ENCODE measurements at places on chromosomes 1 and 21.
A peak's percentile ranks its signal among the peaks of the same experiment; 100 is the strongest.

DNA sequence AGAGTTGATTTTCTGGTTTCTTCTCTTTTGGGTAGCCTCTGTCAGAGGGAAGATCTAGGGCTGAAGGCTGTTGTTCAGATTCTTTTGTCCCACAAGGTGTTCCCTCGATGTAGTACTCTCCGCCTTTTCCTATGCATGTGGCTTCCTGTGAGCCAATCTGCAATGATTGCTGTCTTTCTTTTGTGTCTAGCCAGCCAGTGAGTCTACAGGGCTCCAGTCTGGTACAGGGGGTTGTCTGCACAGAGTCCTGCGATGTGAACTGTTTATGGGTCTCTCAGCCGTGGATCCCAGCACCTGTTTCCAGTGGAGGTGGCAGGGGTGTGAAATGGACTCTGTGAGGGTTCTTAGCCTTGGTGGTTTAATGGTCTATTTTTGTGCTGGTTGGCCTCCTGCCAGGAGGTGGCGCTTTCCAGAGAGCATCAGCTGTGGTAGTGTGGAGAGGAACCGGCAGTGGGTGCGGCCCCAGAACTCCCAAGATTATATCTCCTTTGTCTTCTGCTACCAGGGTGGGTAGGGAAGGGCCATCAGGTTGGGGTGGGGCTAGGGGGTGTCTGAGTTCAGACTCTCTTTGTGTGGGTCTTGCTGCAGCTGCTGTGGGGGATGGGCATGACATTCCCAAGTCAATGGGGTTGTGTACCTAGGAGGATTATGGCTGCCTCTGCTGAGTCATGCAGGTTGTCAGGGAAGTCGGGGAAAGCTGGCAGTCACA, 81.3 kb upstream of the C21orf91 start:
- no peak for DNase-seq

GRCh38 chr1:103941086-103941485, 191.4 kb downstream of the AMY1C start:
- no peak for DNase-seq

DNA sequence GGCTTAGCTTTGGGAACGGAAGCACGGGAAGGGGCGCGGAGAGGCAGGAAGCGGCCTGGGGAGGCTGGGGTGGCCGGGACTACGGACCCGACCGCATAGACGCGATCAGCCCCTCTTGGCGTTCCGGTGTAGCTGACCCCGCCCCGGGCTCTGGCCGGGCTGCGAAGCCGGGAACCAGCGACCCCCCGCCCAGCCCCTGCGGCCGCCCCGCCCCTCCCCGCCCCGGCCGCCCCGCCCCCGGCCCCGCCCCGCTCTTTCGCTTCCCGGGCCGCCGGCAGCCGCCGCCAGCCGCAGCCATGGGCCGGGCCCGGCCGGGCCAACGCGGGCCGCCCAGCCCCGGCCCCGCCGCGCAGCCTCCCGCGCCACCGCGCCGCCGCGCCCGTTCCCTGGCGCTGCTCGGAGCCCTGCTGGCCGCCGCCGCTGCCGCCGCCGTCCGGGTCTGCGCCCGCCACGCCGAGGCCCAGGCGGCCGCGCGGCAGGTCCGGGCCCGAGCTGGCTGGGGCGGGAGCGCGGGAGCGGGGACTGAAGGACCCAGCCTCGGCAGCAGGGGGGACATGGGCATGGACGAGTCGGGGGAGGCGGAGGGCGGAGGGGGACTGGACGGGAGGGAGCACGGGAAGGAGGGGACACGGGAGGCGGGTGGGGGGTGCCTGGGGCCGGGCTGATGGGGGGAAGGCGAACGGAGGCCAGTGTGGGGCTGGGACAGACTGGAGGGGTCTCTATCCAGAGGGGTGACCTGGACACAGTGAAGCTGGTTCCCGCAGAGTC, at the start of gene SELENON:
SELENON (plus strand) TSS at position 259 of the 768 bp plus-strand sequence; CDS start at position 297, 38 bp downstream.
- DNase-seq, result peak; percentile 81

DNA sequence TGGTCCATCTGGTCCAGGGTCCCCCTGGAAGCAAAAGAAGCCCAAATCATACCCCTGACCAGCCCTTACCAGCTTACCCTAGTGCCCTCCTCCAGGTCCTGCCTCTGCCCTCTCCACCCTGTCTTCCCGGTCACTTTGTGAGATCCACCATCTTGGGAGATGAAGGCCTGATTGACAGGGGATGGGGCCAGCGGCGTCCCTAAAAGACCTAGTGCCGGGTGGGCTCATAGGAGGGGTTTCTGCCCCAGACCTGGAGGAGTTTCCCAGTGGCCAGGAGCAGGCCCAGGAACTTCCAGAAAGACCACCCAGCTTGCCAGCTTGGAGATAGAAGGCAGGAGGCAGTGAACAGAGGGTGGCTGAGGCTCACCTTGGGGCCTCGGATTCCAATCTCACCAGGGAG, 5.4 kb downstream of the COL9A2 start:
- no peak for DNase-seq

- DNase-seq, result no peak
Observed at GRCh38 chr1:55636696-55637095, 421.5 kb upstream of the USP24 start.

DNA sequence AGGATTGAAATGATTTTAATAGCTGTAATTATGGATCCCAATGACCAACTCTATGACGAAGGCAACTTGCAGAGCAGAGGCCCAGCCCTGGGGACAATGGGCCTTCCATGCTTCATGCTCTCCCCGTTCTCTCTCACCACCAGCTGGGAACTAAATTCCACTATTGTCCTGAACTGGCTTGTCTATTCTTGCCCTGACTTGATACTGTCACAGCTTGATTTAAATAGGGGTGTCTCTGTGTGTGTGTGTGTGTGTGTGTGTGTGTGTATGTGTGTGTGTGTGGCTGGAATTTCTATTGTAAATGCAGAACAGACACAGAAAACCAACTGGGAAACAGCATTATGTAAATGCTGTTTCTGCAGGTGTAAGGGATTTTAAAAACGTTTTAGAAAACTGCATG, 57.0 kb downstream of the SLC22A15 start:
- DNase-seq, result no peak

DNA sequence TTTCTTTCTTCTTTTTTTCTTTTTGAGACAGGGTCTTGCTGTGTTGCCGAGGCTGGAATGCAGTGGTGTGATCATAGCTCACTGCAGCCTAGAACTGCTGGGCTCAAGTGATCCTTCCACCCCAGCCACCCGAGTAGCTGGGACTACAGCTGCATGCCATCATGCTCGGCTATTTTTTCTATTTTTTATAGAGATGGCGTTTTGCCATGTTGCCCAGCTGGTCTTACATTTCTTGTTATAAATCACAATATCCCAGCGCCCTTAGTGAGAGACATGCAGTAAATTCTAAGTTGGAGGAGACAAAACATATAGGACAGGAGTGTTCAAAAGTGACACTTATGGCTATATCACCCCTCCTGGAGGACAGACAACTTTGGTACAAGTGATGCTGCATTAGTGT, 31.3 kb upstream of the ACTN2 start:
- DNase-seq, result no peak

- DNase-seq, result peak; percentile 91
Observed at GRCh38 chr1:159936273-159936904, 9.0 kb downstream of the IGSF9 start.

DNA sequence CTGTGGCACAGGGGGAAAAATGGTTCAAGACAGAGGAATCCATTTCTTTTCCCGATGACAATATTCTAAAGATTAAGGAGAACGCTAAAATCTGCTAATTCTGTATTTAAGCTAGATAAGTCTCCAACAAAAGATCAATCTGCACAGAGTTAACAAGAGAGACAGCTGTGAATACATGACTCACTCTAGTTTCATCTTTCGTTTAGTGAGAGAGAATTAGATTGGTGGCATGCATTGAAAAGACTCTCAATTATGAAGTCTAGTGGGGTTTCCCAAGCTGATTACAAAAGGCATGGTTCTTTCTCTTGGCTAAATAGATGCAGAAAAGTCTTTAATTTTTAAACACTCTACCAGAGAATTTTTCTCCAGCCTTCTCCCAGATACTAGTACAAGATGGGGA, 34.4 kb downstream of the CAPN9 start:
- DNase-seq, result no peak

GRCh38 chr1:171636141-171636540, 14.1 kb downstream of the MYOCOS start:
- DNase-seq, result no peak

GRCh38 chr1:95685081-95685480, 451.1 kb downstream of the RWDD3 start:
- DNase-seq, result peak; percentile 45

GRCh38 chr1:153578490-153578889, 12.8 kb upstream of the S100A2 start:
- no peak for DNase-seq

GRCh38 chr1:217027403-217028080, 304.3 kb upstream of the ESRRG start:
- no peak for DNase-seq

GRCh38 chr21:34122047-34122446, 48.7 kb downstream of the MRPS6 start:
- no peak for DNase-seq

DNA sequence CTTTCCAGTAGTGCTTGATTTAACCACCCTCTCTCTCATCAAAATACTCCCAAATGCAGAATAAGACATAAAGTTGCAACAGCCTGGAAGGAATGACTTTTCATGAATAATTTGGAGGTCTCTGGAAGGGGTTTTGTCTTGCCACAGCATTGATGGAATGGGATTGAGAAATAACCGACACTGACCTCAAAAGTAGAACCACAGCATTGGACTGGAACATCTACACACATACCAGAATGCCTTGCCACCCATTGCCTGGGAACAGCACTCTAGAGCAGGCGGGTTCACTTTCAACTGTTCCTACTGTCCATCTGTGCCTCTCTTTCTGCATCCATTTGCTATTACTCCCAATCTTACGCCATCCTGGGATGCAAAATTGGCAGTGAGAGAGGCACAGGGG, 149.1 kb upstream of the USP24 start:
- no peak for DNase-seq

DNA sequence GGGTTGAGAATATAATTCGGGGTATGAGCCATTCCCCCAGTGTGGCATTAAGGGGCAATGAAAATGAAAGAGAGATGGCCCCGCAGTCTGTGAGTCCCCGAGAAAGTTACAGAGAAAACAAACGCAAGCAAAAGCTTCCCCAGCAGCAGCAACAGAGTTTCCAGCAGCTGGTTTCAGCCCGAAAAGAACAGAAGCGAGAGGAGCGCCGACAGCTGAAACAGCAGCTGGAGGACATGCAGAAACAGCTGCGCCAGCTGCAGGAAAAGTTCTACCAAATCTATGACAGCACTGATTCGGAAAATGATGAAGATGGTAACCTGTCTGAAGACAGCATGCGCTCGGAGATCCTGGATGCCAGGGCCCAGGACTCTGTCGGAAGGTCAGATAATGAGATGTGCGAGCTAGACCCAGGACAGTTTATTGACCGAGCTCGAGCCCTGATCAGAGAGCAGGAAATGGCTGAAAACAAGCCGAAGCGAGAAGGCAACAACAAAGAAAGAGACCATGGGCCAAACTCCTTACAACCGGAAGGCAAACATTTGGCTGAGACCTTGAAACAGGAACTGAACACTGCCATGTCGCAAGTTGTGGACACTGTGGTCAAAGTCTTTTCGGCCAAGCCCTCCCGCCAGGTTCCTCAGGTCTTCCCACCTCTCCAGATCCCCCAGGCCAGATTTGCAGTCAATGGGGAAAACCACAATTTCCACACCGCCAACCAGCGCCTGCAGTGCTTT, 9.4 kb downstream of the PROX1 start:
- no peak for DNase-seq

DNA sequence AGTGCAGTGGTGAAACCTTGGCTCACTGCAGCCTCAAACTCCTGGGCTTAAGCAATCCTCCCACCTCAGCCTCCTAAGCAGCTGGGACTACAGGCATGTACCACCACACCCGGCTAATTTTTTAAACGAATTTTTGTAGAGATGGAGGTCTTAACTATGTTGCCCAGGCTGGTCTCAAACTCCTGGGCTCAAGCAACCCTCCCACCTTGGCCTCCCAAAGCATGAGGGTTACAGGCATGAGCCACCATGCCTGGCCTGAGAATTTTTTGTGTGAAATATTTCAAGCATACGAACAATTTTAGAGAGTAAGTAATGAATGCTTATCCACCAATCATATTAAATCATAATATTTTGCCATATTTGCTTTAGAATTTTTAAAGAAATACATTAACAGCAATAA, 51.6 kb downstream of the MROH9 start:
- no peak for DNase-seq

GRCh38 chr1:197029749-197030148, 37.3 kb downstream of the F13B start:
- no peak for DNase-seq

- DNase-seq, result no peak
Observed at GRCh38 chr1:146013559-146013922, 8.0 kb downstream of the HJV start.

DNA sequence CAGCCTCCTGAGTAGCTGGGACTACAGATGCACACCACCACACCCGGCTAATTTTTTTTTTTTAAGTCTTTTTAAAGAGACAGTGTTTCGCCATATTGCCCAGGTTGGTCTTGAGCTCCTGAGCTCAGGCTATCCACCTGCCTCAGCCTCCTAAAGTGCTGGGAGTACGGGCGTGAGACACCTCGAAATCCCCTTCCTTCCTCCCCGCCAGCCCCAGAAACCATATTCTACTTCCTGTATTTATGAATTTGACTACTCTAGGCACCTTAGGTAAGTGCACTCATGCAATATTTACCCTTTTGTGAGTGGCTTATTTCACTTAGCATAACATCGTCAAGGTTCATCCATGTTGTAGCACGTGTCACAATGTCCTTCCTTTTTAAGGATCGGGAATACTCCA, 6.9 kb upstream of the LRP8 start:
- DNase-seq, result no peak

- DNase-seq, result no peak
Observed at GRCh38 chr1:90973897-90974798, 47.7 kb downstream of the ZNF644 start.

DNA sequence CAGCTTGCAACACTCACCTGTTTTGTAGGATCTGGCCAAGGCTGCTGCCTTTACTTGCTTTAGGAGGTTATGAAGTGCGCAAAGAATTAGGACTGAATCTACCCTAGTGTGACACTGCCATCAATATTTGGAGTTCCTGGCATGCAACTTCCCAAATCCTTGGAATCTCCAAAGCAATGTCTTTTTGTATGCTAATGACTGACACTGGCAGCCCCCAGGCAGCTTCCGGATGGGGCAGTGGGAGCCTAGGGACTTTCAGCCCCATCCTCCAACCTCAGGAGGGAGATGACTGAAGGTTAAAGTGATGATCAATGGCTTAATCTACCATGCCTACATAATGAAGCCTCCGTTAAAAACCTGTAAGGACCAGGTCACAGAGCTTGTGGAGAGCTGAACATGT, 5.5 kb downstream of the RCC2 start:
- DNase-seq, result no peak

GRCh38 chr1:228429007-228429406, 12.3 kb upstream of the TRIM17 start:
- DNase-seq, result no peak

- no peak for DNase-seq
Observed at GRCh38 chr1:154714638-154715037, 106.7 kb upstream of the ADAR start.

Data from glutamatergic neuron (in vitro differentiated cells).